ENCODE measurements at places on chromosomes 6 and 20.

DNA sequence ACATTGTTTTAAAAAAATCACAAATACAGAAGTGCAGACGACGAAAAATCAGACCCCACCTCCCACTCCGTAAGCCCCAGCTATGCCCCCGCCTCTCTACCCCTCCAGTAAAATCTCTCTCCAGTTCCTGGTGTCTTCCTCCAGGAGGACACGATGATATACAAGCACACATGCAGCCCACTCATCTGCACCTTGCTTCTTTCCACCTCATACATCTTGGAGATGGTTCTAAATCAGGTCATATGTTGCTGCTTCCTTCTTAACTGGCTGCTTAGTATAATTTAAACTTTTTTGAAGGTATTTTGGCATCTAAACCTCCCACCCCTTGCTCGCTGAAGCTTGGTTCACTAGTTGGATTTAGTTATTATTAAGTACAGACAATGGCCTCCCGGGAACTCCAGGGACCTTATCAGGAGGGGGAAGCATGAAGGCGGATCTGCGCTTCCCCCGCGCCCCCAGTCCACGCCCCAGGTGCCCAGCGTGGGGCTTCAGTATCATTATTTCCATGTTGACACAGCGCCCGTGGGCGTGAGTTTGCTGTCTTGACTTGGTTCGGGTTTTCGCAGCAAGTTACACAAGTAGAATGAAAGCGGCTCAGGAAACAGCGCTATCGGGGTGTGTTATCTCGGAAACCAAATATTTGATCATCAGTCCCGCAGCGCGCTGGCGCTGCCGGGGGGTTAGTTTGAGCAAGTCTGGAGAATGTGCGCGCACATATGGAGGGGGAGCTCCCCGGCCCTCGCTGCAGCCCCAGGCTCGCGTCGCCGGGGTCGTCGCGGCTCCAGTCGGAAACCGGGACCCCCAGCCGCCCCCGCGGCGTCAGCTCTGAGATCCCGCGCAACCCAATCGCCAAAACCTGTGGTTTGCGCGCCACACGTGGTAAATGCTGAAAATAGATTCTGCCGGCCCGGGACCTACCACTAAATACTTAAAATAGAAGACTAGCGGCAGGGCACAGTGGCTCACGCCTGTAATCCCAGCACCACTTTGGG lies 2.3 kb downstream of the BMP7 start:
- DNase-seq = no peak

DNA sequence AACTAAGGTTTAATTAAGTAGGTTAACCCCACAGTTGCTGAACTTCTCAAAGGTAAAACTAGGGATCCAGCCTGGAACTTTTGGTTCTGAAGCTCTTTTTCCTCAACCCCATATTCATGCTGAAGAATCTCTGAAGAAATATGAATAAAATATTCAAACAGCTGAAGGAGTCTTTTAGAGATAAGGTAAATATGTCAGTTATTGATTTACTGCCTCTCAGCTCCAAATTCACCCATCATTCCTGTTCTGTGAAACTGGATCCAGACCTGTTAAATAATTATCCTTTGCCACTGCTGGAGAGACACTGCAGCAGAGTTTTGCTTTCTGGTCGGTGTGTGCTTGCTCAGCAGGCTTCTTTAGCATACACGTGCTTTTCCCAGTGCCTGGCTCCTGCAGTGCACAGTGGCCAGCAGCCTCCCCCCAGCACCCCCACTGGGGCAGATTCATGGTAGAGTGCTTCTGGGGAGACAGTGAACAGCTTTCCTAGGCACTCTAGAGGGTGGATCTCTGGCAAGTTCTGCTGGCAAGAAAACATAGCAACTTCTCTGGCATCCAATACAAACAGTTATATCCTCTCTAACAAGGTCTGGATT lies 62.0 kb upstream of the BCLAF1 start:
- DNase-seq = no peak

GRCh38 chr6:22041797-22042480 lies 254.9 kb downstream of the PRL start:
- no peak for DNase-seq

- no peak for DNase-seq
These were observed 448 bp upstream of the RNF114 start for GRCh38 chr20:49935746-49936152.

- no peak for DNase-seq
These were observed 764.1 kb upstream of the MMS22L start for GRCh38 chr6:98047164-98047563.

GRCh38 chr20:54626126-54626525 lies 150.7 kb downstream of the DOK5 start:
- no peak for DNase-seq

DNA sequence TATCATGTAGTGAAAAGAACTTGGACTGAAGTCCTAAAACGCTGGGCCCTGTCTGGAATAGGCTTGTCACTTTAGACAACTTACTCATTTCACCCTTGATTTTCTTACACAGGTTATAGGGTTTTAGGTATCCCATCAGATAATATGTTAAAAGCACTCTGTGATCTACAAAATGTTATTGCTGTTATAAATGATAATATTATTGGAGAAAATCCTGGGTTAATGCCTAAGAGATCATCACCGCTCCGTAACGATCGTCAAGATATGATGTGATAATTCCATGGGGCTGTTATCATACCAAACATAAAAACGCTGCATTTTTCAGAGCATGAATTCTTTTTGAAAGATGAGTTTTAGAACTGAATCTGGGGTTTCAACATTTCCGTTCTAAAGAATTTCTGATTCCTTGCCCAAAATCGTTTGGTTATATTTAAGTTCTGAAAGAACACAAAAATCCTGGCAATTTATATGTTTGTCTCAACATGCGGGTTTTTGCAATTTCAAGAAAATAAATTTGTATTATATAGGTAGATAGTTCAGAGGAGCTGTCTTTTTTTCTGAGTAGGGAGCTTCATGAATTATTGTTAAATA lies 154.8 kb downstream of the FOXC1 start:
- DNase-seq = no peak

DNA sequence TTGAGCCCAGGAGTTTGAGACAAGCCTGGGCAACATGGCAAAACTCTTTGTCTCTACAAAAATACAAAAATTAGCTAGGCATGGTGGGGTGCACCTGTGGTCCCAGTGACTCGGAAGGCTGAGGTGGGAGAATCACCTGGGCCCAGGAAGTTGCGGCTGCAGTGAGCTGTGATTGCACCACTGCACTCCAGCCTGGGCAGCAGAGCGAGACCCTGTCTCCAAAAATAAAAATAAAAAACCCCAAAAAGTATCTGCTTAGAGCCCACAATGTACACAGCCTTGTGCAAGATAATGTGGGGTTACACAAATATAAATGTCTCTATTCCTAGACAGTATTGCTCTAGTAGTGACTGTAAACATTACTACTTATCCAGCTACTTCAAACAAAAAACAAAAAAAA lies 5.9 kb downstream of the ESF1 start:
- no peak for DNase-seq

DNA sequence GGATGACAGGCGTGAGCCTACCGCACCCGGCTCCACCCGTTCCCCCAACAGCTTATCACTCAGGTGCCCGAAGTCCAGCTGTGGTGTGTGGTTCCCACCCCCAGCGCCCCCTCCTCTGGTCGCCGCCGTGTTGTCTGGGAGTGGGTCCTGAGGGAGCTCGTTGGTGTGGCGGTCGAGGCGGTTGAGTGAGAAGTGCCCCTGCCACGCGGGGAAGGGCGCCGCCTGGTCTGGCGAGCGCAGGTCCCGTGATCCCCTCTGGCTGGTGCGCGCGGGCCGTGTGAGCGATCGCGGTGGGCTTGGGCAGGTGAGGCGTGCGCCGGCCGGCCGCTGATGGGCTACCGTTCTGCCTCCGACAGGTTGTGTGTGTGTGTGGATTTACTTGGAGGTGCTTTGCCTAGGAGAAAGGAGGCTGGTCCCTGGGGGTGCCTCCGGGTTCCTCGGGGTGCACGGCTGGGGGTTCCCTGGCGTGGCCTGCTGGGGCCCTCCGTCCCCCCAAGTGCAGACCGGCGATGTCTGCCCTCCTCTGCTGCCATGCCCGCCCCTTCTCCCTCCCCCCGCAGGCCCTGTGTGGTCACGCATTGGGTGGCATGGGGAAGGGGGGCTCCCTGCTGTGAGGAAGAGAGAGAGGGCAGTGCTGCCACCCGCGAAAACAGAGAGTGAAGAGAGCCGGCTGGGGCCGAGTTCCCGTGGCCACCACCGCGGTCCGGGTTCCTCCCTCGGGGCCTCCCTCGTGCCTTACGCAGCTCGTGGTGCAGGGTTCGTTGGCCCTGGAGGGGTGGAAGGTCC lies 336.0 kb upstream of the DEFB115 start:
- no peak for DNase-seq

DNA sequence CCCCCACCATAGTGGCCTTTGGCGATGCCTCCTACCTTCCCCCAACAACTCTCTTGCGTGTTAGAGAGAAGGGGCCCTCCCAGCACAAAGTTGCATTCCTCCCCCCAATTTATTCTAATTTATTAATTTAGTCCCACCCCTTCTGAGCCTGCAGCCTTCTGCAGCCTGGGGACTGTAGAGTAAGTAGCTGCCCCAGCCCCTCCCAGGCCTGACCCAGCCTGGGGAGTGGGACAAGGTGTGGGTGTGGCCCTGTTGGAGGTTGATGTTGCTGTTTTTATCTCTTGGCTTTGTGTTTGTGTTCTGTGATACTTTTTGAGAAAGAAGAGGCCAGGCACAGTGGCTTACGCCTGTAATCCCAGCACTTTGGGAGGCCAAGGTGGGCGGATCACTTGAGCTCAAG lies 49.4 kb downstream of the ORC3 start:
- no peak for DNase-seq

DNA sequence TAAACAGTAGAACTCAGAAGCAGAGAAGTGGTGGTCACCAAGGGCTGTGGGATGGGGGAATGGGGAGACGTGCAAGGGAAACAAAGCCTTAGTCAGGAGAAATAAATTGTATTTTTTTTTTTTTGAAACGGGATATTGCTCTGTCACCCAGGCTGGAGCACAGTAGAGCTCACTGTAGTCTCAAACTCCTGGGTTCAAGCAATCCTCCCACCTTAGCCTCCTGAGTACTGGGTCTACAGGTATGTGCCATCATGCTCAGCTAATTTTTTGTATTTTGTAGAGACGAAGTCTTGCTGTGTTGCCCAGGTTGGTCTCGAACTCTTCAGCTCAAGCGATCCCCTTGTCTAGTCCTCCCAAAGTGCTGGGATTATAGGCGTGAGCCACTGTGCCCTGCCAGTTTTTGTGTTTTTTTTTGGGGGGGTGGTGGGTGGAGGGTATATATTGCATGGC lies 3.4 kb downstream of the HSPA1B start:
- DNase-seq = no peak

- DNase-seq = no peak
These were observed at the start of gene SYNDIG1 for GRCh38 chr20:24469116-24469893. Gene SYNDIG1 (plus strand): TSS chr20:24469629. CDS start chr20:24543098, 73,469 bp downstream.

DNA sequence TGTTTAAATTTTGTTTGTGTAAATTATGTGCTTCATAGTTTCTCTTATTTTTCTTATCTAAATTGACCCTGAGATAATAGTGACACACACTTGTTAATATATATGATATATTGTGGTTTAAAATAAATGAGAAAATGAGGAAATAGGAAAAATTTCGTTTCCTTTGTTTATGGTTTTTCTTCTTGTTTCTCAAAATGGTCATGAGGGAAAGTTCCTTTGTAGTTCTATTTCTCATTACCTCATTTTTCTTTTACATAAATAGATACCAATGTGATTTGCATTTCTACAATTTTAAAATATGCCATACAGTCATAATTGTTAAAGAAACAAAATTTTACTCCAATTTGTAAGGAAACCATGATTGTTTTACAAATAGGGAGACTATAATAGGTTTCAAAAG lies 9.2 kb downstream of the OR2A4 start:
- DNase-seq = no peak

DNA sequence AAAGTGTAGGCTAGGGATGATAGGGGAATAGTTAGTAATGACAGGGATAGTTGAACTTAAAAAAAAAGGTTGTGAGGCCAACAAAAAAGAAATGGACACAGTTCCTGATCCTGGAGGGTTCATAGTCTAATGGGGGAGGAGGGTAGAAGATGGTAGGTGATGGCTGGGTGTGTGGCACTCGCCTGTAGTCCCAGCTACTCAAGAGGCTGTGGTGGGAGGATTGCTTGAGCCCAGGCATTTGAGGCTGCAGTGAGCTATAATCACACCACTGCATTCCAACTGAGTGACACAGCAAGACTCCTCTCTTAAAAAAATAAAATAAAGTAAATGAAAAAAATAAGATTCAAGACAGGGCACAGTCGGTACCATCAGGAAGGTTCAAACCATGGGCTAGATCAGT lies 2.4 kb upstream of the MICB start:
- no peak for DNase-seq

DNA sequence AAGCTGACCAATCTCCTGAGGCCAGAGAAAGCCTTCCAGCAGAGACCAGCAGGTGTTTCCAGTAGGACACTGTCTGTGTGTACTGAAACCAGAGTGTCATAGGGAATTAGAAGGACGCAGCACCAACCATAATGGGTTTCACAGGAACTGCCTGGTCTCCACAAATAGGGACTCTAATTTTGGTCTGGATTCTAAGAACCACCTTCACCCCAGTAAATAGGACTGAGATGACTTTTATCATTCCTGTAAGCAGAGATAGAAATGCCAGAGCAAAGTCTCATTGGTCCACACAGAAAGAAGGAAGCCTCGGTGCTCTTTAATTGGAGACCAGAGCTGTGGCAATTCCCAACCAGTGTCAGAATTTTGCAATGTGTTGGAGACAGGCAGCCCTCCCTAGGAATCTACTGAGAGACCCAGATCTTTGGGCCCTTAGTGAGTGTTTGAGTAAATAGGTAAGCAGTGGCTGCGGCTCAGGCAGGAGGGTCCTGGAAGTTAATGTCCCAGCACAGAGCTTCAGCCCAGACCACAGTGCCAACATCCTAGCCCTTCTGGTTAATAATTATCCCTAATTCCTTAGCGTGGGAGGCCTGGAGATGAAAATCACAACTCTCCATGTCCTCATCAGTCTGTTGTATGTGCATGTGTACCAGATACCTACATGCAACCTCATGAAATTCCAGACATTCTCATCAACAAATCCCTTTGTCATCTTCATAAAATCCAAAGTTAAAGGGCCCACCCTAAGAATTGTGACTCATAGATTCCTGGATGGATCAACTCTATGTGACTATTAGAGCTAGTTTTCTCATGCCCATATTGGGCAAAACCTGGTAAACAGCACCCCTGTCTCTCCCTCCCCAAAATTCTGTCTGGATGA lies 81.2 kb downstream of the UNC5CL start:
- no peak for DNase-seq

- no peak for DNase-seq
These were observed 191.1 kb downstream of the FOXC1 start for GRCh38 chr6:1800845-1801244.

GRCh38 chr6:139765825-139766285 lies 391.4 kb upstream of the CITED2 start:
- DNase-seq = no peak

DNA sequence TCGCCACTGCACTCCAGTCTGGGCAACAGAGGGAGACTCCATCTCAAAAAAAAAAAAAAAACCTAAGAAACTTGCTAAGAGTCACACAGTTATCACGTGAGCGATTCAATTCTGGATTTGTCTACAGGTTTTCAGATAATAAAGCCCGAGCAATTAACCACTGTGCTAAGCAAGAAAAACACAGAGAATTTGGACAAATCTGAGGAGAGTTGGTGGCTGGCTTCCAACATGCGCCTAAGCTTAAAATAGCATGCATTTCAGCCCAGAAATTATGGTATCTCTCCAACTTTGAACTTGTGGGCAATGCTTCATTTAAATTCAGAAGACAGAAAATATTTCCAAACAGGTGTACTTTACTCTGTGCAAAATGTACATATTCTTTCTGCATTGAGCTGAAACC lies 232.9 kb downstream of the TSHZ2 start:
- DNase-seq = no peak
